ENCODE measurements at places on chromosomes 3 and 15. TPM values are rescaled to one million over a fixed set of nuclear protein-coding genes. Genes with fewer than 3 reads are reported as not detected.

- no peak for DNase-seq
Observed at GRCh38 chr3:70000563-70001081, 1.1 kb downstream of the SAMMSON start.

- DNase-seq, result no peak
Observed at GRCh38 chr3:53709256-53709655, 137.0 kb downstream of the CHDH start.

- DNase-seq, result no peak
Observed at GRCh38 chr3:132625613-132626012, 28.5 kb downstream of the ACKR4 start.

DNA sequence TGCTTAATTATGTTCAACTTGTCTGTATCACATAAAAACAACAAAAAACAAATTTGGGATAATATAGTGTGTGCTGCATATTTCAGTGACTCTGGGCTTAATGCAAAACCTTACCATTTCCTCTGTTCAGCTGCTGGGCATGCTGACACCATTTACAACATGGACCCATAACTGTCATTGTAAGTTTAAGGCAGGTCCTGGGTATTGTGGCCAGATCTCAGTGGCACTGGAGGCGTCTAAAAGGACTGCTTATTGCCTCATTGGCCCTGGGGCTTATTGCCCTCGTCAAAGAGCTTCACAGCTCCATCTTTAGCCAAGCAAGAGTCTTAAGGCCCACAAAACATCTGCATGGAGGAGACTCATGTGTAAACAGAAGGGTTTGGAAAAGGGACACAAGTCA is 390.2 kb downstream of the NR2F2 start:
- DNase-seq, result no peak

GRCh38 chr15:40859206-40859851 is 14.7 kb downstream of the RHOV start:
- no peak for DNase-seq

FOXB1 gene
- total RNA-seq, result not detected
